ENCODE measurements at places on chromosomes 7 and 10.

GRCh38 chr7:126801733-126802132, 451.0 kb downstream of the GRM8 start:
- DNase-seq = no peak

DNA sequence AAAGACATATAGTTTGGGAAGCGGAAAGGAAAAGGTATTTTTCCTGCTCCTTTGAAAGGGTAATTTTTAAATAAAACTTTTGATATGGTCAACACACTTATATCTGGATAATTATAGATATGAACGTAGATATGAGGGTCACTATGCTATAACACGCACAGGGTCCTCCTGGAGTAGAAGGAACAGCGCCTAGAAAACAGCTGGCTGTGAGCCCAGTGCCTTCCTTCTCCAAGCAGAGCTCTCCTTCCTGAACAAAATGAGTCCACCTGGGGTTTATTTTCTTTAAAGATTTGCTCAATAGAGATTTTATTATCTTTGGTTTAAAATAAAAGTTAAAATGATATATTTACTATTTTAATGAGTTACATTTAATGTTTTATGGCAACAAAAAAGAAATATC, 13.1 kb downstream of the STEAP1 start:
- no peak for DNase-seq

DNA sequence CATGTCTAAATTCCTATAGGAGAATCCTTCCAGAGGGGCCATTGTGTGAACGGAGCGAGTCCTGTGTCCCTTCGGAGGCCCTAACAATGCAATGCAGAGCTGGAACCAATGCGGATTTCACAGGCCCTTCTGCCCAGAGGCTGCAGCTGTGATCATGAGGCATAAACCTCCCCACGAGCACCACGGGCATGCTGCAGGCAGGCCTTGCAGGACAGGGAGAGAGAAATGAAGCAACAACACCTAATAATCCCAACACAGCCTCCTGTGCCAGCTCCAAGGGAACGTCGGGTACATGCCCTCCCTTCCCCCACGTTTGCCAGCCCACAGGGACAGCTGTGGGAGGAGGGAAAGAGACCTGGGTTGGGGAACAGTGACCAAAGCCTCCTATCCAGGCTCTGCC, 74.4 kb downstream of the TNS3 start:
- no peak for DNase-seq

DNA sequence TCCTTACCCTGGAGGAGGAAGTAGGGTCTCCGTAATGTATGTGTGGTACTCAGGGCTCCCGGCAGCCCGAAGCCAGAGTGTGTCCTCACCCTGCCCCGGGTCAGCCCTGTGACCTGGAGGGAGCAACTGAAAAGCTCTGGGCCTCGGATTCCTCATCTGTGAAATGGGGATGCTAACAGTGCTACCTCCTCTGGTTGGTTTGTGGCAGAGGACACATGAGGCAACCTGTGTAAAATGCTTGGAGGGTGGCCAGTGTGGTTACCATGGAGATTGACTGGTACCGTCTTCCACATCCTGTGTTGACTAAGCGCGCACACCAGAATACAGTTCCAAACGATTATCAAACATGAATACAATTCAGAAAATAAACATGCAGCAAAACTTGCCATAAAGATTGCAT, 163.8 kb upstream of the KLF6 start:
- no peak for DNase-seq

GRCh38 chr10:102335184-102335583, 60.3 kb upstream of the NFKB2 start:
- DNase-seq = peak; percentile 88

DNA sequence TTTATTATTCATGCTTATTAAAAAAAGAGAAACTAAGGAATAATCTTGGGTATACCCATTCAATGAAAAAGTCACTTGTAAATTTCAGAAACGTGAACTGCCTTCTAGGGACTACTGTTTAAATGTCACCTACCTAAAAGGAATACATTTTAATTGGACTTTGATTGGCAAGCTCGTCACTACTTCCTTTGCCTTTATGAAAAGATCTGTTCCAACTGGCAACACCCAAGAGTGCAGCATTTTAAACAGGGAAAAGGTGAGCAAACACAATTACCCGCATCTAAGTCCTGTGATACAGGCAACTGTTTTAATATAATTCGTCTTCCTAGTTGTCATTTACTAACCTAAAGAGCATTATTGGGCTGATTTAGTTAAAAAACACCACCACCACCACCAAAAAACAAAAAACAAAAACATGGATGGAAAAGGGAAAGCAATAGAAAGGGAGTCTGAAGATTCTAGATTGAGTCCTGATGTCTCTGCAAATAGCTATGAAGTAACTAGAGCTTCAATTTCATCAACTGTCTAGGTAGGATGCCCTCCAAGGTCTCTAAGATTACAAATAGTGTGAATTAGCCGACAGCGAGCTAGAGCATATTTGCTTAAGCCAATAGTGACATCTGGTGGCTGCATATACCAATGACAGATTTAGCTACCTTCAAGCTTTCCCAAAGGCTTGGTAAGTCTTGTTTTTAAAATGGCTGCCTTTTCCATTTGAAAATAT, 33.8 kb upstream of the ICA1 start:
- DNase-seq = no peak

GRCh38 chr10:20492447-20492846, 404.7 kb downstream of the NEBL start:
- no peak for DNase-seq

- no peak for DNase-seq
Measured at GRCh38 chr10:97607095-97607636, 17.6 kb downstream of the C10orf62 start.

DNA sequence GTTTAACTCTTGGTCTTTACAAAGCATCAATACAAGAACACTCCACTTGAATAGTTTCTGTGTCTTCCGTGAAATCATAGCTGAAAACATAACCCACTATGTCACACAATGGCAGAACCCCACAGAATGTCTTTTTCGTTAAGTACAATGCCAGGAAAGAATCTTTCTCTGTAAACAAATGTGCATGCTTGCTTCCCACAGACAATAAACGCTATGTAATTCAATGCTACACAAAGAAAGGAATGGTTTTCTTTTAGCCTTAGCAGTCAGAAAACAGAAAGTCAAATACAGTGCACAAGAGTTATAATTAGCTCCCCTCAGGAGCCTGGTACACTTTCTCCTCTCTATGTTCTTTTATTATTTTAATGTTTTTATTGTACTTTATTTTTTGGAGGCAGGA, 186.1 kb downstream of the SRPK2 start:
- DNase-seq = no peak

DNA sequence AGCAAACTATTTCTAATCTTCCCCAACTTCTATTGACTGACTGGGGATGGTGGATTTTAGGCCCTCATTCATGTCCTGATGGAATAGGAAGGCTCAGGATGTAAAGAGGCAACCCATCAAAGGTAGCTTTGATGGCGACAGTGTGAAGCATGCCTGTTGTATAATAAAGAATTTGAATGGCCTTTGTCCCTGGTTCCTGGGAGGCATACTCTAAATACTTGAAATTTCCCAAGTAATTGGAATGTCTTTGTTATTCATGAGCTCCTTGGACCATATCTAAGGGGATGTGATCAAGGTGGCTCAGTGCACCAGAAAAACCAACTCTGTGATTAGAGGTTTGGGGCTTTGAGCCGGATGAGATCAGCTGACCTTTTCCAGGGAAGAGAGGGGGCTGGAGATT, 264.5 kb upstream of the NEBL start:
- DNase-seq = no peak
